PC-9 (cell line): ENCODE measurements at places on chromosomes 7 and 10. TPM values are rescaled to one million over a fixed set of nuclear protein-coding genes. Genes with fewer than 3 reads are reported as not detected.

PDE6C gene
- total RNA-seq: not detected in 2 replicates

CFAP69 gene
- 15.0 and 18.5 TPM in 2 replicates for total RNA-seq

GRCh38 chr7:23315366-23315765 lies 16.2 kb downstream of the MALSU1 start:
- DNase-seq: no peak

- no peak for DNase-seq
These were observed 171.8 kb upstream of the CDK1 start for GRCh38 chr10:60606343-60607080.

MMRN2 gene
- total RNA-seq: 12.1 and 13.4 TPM in 2 replicates

GRCh38 chr10:123150271-123150985 lies 2.5 kb downstream of the HMX2 start:
- DNase-seq: no peak

GRCh38 chr7:145490356-145490755 lies 626.2 kb upstream of the CNTNAP2 start:
- no peak for DNase-seq

- DNase-seq: no peak
These were observed 42.7 kb upstream of the PLEKHA1 start for GRCh38 chr10:122331615-122332446.
